ENCODE measurements at places on chromosomes 5 and 9. TPM values are rescaled to one million over a fixed set of nuclear protein-coding genes. Genes with fewer than 3 reads are reported as not detected.

GRCh38 chr5:163384669-163385068 is 52.7 kb upstream of the CCNG1 start:
- DNase-seq: no peak

DNA sequence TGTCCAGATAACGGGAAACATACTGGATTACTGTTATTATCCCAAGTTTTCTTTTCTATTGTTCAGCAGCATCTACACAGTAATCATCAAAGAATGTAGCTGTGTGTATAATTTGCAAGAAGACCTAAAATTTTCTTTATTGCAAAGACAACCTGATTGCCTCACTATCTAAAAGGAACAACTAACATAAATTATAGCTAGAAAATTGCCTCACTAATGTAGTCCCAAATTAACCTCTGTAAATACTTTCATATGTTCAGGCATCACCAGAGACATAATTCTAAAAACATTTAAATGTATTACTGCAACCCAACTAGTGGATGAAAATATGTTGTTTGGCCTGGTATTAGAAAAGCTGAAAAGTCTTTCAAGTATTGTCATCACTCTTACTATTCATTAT is 275.4 kb downstream of the CDH12 start:
- DNase-seq: no peak

DNA sequence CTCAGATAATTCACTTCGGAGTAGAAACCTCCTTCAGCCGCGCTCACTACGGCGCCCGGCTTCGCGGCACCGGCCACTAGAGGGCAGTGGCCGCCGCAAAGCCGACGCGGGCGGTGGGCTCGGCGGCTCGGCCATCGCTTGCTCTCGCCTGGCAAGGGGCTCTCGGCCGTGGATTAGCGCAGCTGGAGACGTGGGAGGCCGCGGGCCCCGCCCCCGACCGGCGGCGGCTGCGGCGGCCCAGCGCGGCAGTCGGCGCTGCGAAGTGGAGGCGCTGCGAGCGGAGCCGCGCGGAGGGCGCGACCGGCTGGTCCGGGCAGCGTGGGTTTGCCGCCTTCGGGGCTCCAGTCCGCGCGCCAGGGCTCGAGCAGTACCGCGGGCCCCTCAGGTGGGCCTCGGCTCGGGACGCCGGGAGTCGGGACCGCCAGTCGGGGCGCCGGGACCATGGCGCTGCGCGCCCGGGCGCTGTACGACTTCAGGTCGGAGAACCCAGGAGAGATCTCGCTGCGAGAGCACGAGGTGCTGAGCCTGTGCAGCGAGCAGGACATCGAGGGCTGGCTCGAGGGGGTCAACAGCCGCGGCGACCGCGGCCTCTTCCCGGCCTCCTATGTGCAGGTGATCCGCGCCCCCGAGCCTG is at the start of gene SNX18:
Gene SNX18, plus strand, starts transcription at position 248 of the 634 bp plus-strand sequence. Its CDS starts 194 bp downstream, at position 442.
- DNase-seq: peak; percentile 67

DNA sequence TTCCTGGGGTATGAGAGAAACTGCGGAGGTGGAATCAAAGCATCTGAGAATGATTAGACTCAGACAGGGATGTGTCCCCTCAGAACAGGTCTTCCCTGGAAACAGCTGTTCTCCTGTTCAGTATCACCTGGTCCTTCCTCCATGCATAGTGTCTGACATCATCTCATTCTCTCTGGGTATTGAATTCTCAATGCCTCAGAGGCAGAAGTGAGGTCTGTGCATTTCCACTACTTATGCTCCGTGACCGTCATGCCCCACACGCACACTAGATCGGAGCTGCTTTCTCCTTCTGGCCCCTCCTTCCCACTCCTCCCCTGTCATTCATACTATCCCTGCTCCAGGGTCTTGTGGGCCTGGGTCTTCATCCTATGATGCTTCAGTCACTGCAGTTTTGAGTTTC is 61.4 kb upstream of the DAB2IP start:
- no peak for DNase-seq

- DNase-seq: no peak
Measured at GRCh38 chr5:76153271-76153670, 70.1 kb downstream of the SV2C start.

GRCh38 chr5:31656806-31657205 is 17.9 kb downstream of the PDZD2 start:
- DNase-seq: no peak

The ANKHD1 gene
- 99.4 TPM for total RNA-seq

Measured in esophagus squamous epithelium (tissue), 5 donors.